NCI-H1105 (cell line): ENCODE measurements at places on chromosomes 7 and 10.

DNA sequence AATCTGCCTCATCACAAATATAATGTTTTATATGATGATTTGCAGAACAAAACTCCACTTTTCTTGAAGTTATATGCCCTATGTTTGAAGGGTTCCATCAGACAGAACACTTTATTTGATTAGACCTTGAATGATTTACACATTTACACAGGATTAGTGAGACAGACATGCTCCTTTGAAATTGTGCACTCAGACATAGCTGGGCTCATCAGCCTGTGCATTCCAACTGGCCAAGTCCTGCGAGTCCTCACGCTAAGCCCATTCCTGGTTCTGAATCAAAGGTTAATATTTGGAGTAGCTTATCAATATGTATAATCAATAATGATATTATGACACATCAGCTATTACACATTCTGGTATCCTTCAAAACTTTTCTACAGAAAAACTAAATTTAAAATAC lies 173.6 kb downstream of the MBL2 start:
- DNase-seq, result no peak

DNA sequence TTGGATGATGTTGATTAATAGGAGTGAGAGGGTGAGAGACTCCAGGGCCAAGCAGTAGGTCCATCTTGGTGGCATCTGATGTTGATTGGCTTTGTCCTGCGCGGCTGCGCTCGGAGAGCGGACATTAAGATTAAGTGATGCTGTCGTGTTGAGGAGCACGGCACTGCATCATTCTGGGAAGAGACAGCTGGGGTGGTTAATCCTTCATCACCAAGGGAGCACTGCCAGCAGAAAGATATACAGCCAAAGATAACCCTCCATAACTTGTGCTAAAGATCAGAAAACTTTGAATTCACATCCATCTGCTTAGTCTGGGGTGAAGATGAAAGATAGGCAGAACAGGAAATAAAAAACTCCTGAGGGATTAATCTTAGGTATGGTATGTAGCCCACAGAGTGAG lies 208.3 kb downstream of the LRMDA start:
- no peak for DNase-seq

GRCh38 chr10:6103591-6103990 lies 14.8 kb downstream of the RBM17 start:
- no peak for DNase-seq

DNA sequence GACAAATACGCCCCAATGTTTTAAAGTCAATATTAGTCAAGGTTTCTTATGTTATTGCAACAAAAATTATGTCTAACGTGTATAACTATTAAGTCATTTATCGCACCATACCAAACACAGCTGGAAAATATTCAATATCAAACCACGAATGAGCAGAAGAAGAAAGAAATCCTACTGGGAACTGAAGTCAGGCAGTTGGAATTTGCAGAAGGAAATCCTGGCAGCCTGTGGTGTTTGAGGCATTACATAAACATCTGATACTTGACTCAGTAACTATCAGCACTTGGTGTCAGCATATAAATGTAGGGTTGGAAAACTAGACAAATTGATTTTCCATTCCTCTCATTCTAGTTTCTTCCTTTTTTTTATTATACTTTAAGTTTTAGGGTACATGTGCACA lies 83.4 kb upstream of the NUPR2 start:
- DNase-seq, result no peak

- no peak for DNase-seq
These were observed 4.4 kb upstream of the MAD1L1 start for GRCh38 chr7:2237109-2237602.

DNA sequence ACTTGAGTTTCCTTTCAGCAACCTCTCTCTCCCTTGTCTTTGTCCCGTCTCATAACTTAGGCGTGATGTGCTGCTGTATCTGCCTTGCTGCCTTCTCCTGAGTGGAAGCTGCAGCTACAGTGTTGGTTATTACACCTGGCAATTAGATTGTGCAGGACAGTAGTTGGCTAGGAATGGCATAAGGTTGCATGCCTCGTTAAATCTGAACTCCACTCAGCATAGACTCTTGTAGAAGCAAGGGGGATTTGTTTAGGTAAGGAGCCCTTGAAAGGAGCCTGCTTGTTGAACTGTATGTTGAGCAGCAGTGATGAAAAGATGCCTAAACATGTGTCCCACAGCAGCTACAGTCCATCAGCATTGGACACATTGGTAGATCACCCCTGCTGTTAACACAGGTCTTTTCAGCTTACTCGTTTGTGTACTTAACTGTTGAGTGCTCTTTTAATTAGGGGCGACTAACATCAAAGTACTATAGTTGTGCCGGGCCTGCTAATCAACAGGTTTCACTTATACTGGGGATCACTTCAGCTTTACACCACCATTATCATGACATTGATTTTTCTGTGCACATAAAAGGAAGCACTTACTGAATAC lies 225.0 kb downstream of the AUTS2 start:
- DNase-seq, result peak; percentile 65

DNA sequence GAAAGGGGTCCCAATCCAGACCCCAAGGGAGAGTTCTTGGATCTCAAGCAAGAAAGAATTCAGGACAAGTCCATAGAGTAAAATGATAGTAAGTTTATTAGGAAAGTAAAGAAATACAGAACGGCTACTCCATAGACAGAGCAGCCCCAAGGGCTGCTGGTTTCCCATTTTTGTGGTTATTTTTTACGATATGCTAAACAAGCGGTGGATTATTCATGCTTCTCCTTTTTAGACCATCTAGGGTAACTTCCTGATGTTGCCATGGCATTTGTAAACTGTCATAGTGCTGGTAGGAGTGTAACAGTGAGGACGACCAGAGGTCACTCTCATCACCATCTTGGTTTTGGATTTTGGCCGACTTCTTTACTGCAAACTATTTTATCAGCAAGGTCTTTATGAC lies 1033.4 kb downstream of the SORCS3 start:
- no peak for DNase-seq

GRCh38 chr10:4768416-4768815 lies 57.6 kb upstream of the AKR1E2 start:
- no peak for DNase-seq

DNA sequence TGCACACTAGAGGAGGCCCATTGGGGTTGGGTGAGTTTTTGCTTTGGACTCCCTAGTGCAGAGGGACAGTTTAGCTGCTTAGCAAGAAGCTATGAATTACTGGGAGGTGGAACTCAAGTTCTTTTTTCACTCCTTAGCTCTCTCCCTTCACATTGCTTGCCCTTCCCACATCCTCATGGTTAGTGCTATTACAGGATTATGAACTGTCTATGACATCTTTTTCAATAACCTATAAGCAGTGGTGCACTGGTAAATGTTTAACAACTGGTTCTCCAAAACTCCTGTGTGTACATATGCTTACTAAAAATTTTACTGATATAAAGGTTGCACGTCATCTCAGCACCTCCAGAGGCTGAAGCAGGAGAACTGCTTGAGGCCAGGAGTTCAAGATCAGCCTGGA lies 6.2 kb downstream of the SSMEM1 start:
- DNase-seq, result no peak

- no peak for DNase-seq
These were observed 18.9 kb downstream of the UPP1 start for GRCh38 chr7:48107926-48108472.

DNA sequence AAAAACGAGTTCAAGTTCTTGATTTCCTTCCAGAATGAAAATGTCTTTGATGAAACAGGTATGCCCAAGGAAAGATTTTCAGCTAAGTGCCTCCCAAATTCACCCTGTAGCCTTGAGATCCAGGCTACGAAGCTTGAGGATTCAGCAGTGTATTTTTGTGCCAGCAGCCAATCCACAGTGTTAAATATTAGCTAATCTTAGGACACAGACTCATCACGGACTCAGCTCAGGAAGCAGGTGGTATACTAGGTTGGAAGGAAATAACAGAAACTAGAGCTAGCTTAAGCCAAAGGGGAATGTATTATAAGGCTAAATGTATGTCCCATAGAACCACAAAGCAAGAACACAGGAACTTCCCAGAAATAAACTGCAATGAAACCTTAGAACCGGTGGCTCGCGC lies 151.0 kb upstream of the PRSS1 start:
- DNase-seq, result no peak

DNA sequence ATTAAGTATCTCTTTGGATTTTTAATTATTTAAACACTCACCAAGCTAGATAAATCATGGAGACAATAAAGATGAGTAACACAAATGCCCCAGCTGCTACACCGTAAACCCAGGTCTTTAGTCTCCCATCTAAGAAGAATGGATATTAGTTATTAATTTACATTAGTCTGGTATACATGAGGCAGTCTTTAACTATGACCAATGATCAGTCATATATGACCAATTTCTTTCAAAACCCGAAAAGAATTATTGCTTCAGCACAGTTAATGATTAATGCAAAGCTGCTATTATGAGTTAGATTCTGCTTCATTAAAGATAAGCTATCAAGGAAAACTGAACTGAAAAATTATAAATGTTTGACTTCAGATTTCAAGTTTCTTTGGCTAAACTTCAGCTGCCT lies 402.9 kb downstream of the PHF14 start:
- no peak for DNase-seq

- DNase-seq, result no peak
These were observed 153.5 kb upstream of the TMEM72 start for GRCh38 chr10:44757551-44758205.

DNA sequence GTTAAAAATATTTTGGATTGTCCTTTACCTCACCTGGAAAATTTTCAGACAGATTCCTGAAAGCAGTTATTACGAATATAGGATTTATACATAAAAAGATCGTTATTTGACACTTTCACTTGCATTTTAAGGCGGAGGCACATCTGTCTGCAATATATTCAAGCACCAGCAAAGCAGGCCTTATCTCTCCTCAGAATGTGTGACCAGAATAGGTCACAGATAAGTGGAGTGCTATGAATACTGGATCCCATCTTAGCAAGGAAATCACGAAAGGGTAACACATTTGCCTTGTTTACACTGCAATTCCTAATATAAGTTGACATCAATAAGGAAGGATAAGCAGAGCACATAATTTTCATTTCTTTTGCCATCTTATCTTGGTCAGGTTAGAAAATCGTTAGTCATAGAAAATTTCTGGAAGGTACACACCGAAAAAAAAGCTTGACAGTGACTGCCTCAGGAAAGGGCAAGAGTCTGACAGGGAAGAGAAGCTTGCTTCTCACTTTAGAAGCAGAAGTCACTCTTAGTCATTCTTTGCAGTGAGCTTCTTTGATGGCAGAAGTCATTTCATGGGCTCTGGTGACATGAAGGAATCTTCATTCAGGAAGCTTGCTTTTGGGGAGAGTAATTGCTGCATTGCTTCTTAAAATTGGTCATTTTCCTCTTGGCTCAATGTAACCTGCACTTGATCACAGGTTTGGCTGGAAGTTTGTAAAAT lies 98.1 kb upstream of the STK17A start:
- DNase-seq, result no peak

GRCh38 chr10:48632166-48632565 lies 27.3 kb upstream of the ARHGAP22 start:
- no peak for DNase-seq

GRCh38 chr7:16416289-16417282 lies 4.8 kb downstream of the CRPPA start:
- no peak for DNase-seq

GRCh38 chr7:107877731-107878382 lies 13.1 kb upstream of the DLD start:
- DNase-seq, result no peak

DNA sequence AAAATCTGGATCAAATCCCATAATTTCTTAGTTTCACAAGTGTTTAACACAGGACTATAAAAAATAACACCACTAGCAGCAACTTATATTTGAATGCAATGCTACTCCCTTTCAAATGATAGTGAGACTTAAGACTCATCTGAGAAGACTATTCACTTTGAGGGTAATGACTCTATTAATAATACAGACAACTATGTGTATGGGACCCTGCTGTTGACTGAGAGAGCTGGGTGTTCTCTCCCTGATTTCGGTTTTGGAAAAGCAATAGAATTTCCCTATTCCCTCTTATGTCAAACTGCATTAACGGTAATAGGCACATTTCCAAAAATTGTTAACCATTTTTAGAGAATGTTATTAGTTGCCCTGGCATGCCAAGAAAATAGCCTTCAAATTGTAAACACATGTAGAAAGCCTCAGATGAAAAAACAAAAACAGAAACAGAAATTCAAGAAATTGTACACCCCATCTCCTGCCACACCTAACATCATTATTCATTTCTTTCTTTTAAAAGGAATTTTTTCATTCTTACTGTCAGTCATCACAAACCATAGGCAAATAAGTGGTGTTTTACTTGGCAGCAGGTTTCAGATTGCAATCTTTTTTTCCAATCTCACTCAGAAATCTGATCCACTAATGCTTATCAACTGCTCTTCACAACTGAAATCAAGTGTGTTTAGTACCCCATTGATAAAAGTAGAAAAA lies 153.7 kb downstream of the TFPI2 start:
- peak; percentile 42 for DNase-seq

DNA sequence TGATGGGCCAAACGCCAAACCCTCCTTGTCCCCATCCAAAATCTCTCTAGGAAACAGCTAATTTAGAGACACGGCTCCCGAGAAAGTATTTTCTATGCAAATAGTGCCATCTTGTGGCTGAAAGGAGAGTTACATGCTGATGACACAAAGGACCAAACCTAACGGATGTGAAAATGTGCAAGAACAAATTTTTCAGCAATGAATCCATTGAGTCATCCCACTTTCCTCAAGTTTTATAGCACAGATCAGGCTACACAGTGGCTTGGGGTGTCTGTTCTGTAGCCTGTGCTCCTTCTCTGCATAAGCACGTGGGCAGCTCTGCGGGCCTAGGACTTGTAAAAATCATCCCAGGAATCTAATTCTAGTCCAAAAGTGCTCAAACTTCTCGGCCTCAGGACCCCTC lies 154.8 kb upstream of the PRR15 start:
- peak; percentile 83 for DNase-seq

DNA sequence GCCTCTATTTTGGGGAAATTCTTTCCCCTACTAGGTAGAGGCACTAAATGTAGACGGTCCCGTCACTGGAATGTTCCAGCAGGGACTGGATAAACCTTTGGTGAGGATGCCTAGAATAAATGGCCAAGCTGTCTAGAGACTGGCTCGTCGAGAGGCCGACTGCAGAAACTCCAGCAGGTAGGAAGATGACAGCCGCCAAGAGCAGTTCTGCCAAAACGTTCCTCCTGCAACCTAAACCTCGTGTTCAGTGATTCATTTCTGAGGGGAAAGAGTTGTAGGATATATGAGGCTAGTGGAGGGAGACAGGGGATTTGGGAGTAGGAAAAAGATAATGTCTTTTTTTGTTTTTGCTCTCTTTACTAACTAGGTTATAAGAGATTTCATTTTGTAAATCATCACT lies 184.7 kb upstream of the GDF10 start:
- DNase-seq, result no peak
